ENCODE measurements at places on chromosomes 2 and 18.

- DNase-seq, result peak; percentile 69
Measured at GRCh38 chr18:9417073-9417851, 58.1 kb upstream of the RALBP1 start.

GRCh38 chr2:75007819-75008218 is 49.4 kb downstream of the POLE4 start:
- no peak for DNase-seq

DNA sequence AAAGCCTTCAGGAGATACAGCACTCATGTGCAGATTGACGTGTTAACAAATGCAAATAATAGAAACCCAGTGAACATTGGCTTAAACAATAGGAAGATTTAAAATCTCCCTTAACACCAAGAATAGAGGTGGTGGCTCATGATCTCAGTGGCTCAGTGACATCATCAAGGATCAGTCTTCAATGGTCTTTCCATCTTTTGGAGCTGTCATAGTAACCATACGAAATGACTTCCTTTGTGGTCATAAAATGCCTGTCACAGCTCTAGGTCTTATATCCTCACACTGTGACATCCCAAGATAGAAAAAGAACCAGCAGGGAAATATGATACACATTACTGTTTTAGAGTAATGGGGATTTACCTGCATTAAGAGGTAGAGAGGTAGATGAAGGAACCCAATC is 59.6 kb upstream of the ACKR3 start:
- no peak for DNase-seq

GRCh38 chr2:26578581-26578980 is 62.6 kb downstream of the CIB4 start:
- DNase-seq, result no peak

DNA sequence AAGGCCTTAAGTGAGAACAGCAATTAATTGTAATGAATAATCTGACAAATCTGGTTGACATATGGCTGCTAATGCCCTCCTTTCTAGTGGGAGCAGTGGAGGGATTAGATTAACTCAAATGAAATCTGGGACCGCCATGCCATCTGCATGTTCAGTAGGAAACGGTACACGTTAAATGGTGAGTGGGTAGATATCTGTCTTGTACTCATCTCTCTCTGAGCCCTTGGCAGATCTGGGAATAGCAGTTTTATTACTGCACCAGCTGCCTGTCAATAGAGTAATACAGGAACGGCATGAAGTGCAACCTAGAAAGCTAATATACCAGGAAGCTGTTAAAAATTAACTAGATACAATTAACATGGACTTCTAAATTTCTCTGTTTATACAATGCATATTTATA is 258.8 kb downstream of the GPD2 start:
- no peak for DNase-seq

DNA sequence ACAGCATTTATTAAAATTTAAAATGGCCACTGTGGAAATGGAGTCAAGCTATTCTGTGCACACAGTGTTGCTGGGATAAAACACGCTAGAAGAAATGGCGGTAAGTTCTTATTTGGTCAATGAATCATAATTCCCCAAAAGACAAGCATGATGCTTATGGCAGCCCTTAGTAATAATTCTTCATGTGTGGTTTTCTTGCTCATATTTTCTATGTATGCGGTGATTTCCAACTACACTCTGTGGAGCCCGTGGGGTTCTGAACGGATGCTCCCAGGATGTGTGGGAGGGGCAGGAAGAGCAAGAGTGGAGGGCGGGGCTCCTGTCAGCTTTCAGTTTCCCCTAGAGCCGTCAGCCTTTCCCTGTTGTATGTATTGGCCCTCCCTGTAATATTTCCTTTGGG is 91.7 kb upstream of the RMDN2 start:
- no peak for DNase-seq

DNA sequence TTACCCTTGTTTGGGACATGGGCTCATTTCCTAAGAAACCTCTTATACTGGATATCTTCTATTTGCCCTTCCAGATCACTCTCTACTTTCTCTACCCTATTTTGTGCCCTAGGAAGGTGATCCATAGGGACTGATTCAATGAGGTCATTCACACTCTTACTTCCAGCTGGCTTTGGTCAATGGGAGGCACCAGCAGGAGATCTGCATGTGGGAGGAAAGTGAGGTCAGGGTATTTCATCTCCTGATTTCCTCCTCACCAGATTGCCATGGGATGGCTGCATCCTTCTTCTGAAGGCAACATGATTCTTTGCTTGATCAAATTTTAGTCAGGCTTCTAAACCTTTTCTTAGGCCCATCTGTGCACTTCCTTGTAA is 15.2 kb downstream of the M1AP start:
- DNase-seq, result no peak

- DNase-seq, result no peak
Measured at GRCh38 chr2:144237830-144238627, 281.9 kb downstream of the ZEB2 start.

- DNase-seq, result no peak
Measured at GRCh38 chr18:49892148-49892924, 79.0 kb upstream of the ACAA2 start.

DNA sequence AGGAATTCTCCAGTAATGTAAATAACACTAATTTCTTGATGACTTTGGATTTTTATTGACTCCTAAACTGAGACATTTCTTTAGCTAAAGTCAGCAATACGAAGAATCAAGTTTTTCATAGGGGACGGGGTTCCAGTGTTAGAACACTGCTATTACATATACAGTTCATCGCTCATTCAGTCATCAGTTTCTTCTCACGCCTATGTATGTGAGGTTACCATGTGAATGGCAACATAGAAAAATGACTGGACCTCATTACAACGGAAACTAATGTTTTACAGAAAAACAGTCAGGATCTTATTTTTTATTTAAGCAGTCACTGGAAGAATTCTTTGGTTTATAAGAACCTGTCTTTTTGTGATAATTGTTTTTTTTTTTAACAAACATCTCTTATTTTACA is 56.4 kb downstream of the THADA start:
- no peak for DNase-seq

DNA sequence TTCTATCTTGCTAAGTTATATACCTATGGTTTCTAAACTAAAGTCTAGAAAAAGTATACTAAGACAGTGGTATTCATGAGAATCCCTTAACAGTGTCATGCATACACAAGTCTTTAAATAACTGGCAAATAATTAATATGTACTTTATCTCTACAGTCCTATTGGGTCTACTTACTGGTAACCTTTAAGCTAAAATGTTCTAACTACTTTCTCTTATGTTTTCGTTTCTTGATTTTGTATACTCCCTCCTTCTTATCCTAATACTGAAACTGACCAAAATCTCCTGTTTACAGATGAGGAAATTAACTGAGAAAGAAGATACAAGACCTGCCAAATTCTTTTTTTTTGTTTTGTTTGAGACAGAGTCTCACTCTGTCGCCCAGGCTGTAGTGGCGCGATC is 74.6 kb downstream of the CCDC88A start:
- DNase-seq, result no peak

DNA sequence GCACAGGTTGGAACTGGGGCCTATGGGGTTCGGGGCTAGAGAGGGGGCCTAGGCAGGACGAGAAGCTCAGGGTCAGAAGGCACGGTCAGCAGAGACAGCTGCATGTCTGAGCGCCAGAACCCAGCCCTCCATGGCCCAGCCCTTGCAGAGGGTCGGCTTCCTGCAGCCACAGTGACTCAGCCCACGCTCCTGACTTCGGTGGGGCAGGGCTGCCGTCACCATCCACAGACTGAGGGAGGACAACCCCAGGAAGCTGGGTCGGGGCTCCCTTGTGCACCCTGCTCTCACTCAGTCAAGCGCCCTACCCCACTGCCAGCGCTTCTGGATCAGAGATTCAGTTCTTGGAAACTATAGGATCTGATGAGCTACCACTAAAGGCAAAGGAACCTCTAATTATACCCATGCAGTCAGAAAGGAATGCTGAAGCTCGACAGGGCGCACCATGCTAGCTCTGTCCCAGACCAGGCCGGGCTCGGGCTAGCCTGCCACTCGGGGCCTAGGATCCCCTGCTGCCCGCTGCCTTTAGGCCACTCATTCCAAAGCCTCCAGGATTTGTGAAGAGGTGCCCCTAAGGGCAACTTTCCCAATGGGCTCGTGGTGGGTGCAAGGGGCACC is 3.0 kb downstream of the ACTR1B start:
- no peak for DNase-seq

GRCh38 chr2:43038034-43038695 is 188.2 kb downstream of the ZFP36L2 start:
- DNase-seq, result peak; percentile 70

- no peak for DNase-seq
Measured at GRCh38 chr2:218001629-218002028, 1.2 kb downstream of the TNS1 start.

DNA sequence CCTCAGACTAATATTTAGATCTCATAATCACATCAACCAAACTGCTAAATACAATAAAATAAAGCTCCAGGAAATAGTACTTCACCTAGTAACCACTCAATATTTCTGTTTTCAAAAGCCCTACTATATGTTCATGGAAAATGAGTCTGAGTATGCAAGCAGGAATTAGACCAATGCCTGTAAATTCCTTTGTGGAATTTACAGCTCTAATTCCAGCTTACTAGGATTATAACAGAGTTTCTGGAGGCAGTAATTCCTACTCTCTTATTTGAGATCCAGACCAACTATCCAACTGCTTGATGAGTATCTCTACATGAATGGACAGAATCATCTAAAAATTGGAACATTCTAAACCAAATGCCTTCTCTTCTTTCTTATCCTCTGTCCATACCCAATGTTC is 11.6 kb downstream of the CDKL4 start:
- DNase-seq, result no peak

All from left kidney (tissue), 8 donors.